HT1080 (cell line): ENCODE measurements at places on chromosomes 2 and 18. TPM values are rescaled to one million over a fixed set of nuclear protein-coding genes. Genes with fewer than 3 reads are reported as not detected.

DNA sequence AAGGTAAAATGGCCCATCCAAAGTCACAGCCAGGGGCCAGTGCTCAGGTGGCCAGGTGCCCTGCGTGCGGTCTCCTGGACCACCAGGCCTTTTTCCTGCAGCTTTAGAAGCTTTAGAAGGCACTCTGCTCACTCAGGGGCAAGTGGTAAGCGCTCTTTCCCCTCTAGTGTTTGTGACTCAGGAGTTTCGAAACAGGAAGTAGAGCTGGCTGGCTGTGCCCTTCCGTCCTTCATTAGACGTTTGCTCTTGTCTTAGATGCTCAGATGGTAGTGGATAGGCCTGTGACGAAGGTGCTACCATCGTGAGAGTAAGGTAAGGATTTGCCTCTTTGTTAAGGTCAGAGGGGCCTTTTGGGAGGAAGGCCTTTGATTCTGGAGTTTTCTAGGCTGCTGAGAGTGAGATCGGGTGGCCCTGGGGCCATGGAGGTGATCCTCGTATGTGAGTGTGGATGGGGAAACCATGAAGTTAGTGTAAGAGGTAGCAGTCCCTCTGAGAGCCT is at the start of gene CASP8:
TSS of gene CASP8 (plus strand) at position 235 of the 499 bp plus-strand sequence. CDS start 5,951 bp downstream, outside the sequence.
- peak; percentile 73 for DNase-seq

DNA sequence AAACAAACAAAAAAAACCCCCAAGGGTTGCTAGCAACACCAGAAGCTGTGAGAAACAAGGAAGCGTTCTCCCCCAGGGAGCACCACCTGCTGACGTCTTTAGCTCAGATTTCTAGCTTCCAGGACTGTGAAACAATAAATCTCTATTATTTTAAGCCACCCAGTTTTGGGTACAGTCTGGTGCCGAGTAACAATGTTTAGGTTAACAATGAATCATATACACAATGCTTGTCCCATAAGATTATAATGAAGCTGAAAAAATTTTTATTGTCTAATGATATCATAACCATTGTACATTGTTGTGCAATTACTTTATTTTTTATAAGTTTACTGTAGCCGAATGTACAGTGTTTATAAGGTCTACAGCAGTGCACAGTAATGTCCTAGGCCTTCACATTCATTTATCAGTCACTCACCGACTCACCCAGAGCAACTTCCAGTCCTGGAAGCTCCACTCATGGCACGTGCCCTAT is 72.1 kb upstream of the CAB39 start:
- DNase-seq = no peak

The ANKRD30B gene
- total RNA-seq = not detected in 2 replicates

- DNase-seq = no peak
Observed at GRCh38 chr2:205324355-205324754, 357.9 kb upstream of the NRP2 start.

DNA sequence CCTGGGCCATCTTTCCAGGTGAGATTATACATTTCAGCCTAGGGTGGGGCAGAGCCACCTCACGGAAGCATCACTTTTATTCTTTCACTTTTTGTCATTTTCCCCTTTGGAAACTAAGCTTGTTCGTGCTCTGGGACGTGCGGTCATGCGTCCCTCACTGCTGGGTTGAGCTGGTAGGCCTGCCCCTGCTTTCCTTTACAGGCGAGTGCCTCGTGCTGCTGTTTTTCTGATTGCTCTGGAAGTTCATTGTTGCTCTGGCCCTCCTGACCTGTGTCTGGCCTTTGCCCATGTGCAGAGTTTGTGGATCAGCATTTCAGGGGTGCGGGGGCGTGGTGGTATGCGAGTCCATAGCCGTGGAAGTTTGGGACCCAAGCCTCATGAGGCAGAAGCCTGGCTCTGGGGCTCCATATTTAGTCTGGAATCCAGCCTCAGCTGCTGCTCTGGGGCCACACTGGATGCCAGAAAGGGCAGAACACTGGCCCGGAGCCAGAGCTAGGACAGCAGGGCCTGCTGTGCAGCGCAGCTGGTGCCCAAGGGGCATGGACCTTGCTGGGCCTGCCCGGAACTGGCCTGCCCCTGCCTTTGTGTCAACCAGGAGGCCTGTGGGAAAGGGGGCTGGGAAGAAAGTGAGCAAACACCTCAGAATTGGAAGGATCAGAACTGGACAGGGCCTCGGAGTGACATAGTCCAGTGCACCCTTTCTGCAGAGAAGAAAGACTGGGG is 51.1 kb downstream of the CTIF start:
- no peak for DNase-seq

DNA sequence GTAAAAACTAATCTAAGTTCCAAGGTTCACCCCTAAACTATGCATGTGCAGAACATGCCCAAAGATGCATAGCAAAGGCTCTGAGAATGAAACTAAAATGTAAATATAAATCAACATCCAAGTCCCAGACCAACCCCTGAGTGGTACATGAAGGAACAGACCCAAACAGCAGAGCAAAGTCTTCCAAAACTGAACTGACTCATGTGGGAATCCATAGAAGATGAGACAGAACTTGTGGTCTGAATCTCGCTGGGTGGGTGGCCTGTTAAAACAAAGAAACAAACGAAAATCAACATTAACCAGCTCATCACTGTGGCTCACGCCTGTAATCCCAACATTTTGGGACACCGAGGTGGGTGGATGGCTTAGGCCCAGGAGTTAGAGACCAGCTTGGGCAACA is 29.5 kb upstream of the ATRAID start:
- no peak for DNase-seq

DNA sequence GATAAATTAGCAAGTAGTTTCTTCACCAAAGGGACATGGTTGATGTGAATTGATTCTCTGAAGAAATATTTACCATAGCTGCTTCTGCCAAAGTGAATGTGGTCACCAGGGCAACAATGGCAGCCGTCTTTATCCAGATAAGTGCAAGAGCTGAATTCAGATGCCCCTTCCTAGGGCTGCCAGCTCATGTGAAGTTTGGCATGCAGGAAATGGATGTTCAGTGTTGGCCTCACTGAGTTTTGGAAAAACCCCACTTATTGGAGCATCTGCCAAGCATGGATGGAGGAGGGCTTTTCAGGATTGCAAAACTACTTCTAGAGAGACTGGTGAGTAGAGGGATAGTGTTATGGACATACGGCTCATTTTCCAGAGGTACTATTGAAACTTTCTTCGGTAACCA is 80.8 kb downstream of the FMNL2 start:
- no peak for DNase-seq

DNA sequence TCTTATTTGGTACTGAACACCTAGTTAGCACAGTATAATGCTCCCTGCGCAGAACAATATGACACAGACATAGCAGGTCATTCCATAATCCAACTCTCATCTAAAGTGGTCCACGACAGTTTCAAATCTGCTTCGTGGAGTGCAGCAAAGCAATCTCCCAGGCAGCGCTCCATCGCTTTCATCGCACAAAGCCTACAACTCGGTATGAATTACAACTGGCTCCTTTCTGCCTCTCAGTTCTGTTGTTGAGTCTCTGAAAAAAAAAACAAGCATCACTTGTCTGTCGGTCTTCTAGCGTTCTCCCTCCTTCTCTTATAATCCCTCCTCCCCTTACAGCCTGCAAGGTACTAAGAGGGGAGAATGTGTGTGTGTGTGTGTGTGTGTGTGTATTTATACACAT is 123.5 kb downstream of the FIGN start:
- DNase-seq = no peak

GRCh38 chr2:24724111-24724775 is 68.9 kb downstream of the PTRHD1 start:
- DNase-seq = no peak

- DNase-seq = no peak
Observed at GRCh38 chr18:38368246-38368645, 802.6 kb upstream of the CELF4 start.
